NCI-H1092 treated with DMSO at 0.1 percent for 48 hours (cell line): ENCODE measurements at places on chromosomes 11 and 22.

DNA sequence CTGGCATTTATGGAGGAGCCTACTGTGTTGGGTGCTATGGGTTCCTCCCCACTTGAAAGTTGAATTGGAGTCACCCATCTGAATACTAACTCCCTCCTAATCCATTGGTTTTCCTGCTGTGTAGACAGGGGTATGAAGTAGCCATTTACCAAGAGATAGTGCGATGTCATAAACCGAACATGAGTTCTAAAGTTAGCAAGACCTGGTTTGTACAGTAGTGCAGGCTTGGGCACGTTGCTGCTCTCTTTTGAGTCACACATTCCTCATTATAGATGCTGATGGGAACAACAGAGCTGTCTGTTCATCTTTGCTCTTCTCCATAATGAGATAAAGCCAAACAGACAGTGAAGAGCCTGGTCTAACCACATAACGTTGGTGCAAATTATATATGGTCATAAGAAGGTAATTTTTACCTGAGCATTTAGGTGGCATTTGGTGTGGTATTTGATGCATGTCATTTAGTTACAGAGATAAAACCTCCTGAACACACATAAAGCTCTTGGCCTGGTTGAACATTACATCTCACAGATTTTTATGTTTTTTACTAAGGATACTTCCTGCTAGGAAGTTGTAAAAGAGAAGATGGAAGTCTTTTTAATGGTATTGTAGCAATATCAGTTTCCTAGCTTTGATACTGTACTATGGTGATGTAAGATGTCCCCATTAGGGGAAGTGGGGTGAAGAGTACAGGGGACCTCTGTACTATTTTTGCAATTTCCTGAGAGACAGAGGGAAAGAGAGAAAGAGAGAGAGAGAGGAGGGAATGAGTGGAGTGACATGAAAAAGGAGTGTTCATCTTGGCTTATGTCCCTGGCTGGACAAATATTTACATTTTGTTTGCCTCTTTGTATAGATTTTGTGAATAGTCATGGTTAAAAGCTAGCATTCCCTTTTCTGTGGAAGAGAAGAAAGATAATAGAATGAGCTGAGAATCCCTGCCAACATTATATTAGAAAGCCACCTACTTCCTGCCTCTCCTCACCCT lies 27.9 kb downstream of the GRAP2 start:
- DNase-seq, result no peak

- no peak for DNase-seq
Measured at GRCh38 chr11:42779555-42779954, 532.2 kb upstream of the API5 start.

GRCh38 chr11:132115454-132115853 lies 745.0 kb downstream of the NTM start:
- DNase-seq, result no peak

- DNase-seq, result no peak
Measured at GRCh38 chr11:81286550-81286949, 1447.1 kb downstream of the FAM181B start.

- DNase-seq, result no peak
Measured at GRCh38 chr22:44383064-44383575, 70.4 kb upstream of the SHISAL1 start.

DNA sequence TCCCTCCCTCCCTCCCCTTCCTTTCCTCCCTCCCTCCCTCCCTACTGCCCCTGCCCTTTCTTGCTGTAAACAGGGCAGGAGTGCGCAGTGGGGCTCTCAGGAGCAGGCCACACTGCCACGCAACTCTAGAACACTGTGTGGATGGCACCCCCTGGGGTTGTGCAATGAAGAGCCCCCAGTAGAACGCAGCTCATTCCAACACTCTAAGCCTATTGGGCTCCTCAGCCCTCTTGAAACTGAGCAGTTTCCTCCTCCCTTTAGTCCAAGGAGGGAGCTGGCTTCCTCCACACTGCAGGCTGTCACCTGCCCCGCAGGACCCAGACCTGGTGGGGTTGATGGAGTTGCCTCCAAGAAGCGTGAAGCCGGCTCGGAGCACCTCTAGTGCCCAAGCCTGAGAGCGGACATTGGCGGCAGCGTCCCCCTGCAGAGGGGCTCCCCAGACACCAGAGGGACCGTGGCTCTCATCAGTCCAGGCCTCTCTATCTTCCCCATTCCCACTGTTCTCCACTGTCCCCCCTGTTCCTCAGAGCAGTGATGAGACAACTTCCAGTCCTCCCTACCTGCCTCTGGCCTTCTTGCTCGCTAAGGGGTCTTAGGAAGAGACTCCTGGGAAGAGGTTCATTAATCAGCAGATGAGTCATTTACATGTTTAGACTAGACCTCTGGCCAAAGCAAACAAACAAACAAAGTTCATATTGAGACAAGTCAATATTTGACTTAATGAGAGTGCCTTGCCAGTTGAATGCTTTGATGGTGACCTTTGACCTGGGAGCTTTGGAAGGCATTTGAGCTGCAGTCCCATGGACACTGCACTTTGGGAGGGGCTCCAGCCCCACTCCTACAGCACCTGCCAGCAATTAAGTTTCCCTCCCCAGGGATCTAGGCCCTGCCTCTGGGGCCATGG lies 64.0 kb downstream of the RPUSD4 start:
- peak; percentile 72 for DNase-seq
